ENCODE measurements at places on chromosomes 12 and 14. TPM values are rescaled to one million over a fixed set of nuclear protein-coding genes. Genes with fewer than 3 reads are reported as not detected.

DNA sequence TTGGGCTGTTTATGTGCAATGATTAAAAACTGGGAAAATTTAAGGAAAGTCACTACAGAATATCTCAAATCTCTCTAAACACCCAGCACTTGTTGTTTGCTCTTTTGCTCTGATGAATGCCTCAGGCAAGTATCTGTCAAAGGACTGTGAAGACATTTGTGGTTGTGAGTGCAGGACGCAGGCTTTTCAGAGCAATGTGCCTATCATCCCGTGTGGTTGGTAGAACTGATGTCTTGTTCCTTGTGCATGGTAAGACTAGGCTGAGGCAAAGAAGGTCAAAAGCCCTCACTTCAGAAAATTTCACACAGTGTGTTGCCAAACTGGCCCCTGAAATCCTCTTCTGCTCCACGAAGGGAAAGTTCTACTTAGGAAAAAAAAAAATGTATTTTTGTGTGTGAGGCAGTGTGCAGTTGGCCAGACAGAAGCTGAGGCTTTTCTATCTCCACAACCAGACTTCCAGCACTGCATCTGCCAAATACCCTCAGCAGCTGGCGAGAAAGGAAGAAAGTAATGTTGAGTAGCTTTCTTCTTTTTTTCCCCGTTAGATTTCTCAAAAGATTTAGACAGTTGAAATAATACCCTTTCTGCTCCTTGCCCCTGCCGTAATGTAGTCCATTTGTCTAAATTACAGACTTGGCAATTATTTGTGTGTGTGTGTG, 1103.1 kb downstream of the VRK1 start:
- no peaks in the 10 kb centered on the region for H3K27me3 ChIP-seq
- no peak overlapping the region for H3K27ac ChIP-seq
- DNase-seq: no peak
- no peaks in the 10 kb centered on the region for H3K4me1 ChIP-seq

GRCh38 chr12:89319122-89319521, 33.2 kb downstream of the DUSP6 start:
- peak overlapping the region; percentile 42 for H3K27ac ChIP-seq
- no peak overlapping the region for H3K4me3 ChIP-seq
- no peaks in the 10 kb centered on the region for H3K4me1 ChIP-seq
- no peaks in the 10 kb centered on the region for H3K27me3 ChIP-seq
- no peaks in the 10 kb centered on the region for H3K36me3 ChIP-seq

DNA sequence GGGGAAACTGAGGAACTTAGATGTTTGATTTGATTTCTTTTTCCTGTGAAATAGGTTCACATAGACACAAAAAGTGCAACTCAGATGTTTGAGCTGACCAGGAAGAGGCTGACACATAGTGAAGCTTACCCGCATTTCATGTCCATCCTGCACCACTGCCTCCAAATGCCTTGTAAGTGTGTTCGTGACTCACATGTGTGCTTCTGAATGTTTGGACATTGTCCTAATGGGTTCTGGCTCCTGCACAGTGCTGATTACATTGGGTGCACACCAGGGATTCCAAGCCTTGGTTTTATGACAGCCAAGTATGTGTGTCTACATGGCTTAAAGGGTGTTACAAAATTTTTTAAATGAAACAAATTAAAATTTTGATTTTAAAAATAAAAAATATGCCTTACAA, 137.4 kb downstream of the DAAM1 start:
- H3K36me3 ChIP-seq: no peaks in the 10 kb centered on the region
- no peaks in the 10 kb centered on the region for H3K27me3 ChIP-seq
- H3K4me3 ChIP-seq: no peak overlapping the region
- no peak overlapping the region for H3K27ac ChIP-seq

DNA sequence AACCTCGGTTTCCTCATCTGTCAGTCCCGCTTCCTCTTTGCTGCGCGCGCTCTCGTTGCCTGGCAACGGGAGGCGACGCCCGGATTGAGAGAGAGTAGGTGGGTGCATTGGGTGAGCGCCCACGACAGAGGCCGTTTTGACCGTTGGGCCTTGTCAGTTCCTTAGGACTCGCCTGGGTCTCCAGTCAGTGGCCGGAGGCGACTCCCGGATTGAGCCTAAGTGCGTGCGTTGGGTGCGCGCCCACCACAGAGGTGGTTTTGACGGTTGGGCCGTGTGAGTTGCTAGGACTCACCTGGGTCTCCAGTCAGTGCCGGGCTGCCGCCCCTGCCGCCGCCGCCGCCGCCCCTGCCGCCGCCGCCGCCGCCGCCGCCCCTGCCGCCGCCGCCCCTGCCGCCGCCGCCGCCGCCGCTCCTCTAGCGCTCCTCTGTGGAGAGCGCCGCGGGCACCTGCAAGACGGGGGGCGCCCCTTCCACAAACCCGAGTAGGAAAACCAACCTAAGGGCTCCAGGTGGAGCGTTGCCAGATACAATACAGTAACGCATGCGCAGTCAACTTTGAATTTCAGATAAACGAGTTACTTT, 37.2 kb downstream of the APOBEC1 start:
- H3K4me3 ChIP-seq: no peak overlapping the region
- H3K4me1 ChIP-seq: no peaks in the 10 kb centered on the region
- DNase-seq: no peak
- no peaks in the 10 kb centered on the region for H3K27me3 ChIP-seq
- no peaks in the 10 kb centered on the region for H3K36me3 ChIP-seq

- no peaks in the 10 kb centered on the region for H3K4me1 ChIP-seq
- H3K27me3 ChIP-seq: no peaks in the 10 kb centered on the region
- H3K4me3 ChIP-seq: no peak overlapping the region
- H3K36me3 ChIP-seq: no peaks in the 10 kb centered on the region
These were observed 433.4 kb upstream of the OR4E1 start for GRCh38 chr14:22106700-22107697.

GRCh38 chr12:13973996-13974395, 7.4 kb downstream of the GRIN2B start:
- no peak overlapping the region for H3K4me3 ChIP-seq
- H3K27me3 ChIP-seq: peaks cover 15% of the 10 kb centered on the region
- no peaks in the 10 kb centered on the region for H3K4me1 ChIP-seq

GRCh38 chr12:109178532-109178931, 62.1 kb downstream of the ACACB start:
- no peaks in the 10 kb centered on the region for H3K27me3 ChIP-seq
- no peak overlapping the region for H3K4me3 ChIP-seq
- H3K4me1 ChIP-seq: no peaks in the 10 kb centered on the region
- no peak overlapping the region for H3K27ac ChIP-seq

DNA sequence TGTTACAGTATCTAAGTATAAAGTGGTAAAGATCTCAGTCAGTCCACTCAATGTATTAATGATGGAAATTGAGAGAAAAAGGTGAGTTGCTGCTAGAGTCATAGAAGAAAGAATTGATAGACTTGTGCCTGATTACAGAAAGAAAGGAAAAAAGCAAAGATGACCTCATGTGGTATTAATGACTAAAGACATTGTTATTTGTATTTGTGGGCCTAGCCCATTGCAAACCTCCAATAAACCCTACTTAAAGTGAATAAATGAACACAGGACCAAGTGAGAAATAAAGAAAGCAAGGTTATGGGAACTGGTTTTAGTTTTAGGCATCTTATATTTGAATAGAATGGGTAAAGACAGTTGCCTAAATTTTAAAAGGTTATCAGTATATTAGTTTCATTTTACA, 105.5 kb downstream of the SYT1 start:
- no peak overlapping the region for H3K27ac ChIP-seq
- no peaks in the 10 kb centered on the region for H3K4me1 ChIP-seq
- no peak for DNase-seq
- H3K36me3 ChIP-seq: no peaks in the 10 kb centered on the region
- H3K27me3 ChIP-seq: no peaks in the 10 kb centered on the region

DNA sequence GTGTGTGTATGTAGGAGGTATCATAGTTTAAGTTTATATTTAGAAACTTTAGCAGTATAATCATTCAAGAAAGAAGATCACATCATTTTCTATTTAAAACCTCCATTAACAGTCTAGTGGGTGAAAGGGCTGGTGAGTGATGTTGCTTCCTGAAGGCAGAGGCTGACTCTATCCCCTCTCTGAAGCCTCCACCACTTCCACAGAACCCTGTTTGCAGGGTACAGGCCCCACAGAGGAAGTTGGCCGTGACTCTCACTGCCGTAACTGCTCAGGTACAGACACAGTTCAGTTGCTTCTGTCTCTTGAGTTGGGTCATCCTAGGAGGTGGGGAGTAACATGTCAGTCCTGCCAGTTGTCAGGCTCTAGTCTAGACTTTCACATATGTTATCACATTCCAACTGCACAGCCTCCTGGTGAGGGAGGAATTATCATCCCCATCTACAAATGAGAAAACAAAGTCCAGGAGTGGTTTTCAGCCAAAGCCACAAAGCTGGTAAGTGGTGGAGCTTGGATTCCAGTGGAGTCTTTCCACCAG, 31.5 kb downstream of the CFL2 start:
- H3K4me3 ChIP-seq: no peak overlapping the region
- no peaks in the 10 kb centered on the region for H3K27me3 ChIP-seq
- H3K27ac ChIP-seq: no peak overlapping the region
- H3K4me1 ChIP-seq: no peaks in the 10 kb centered on the region

GRCh38 chr12:87304406-87304805, 724.8 kb downstream of the C12orf50 start:
- no peaks in the 10 kb centered on the region for H3K36me3 ChIP-seq
- no peaks in the 10 kb centered on the region for H3K27me3 ChIP-seq
- DNase-seq: no peak
- H3K4me1 ChIP-seq: no peaks in the 10 kb centered on the region

The KRT72 gene
- total RNA-seq: not detected

The EXOC3L4 gene
- 0.66 TPM for total RNA-seq
